ENCODE measurements at places on chromosomes 5 and 9. TPM values are rescaled to one million over a fixed set of nuclear protein-coding genes. Genes with fewer than 3 reads are reported as not detected.

GKAP1 gene
- 0.50 TPM for total RNA-seq

SPATA31D4 gene
- total RNA-seq, result not detected

PLPP7 gene
- total RNA-seq, result 18.9 TPM

SPAG8 gene
- 1.3 TPM for total RNA-seq

PCDHGA10 gene
- total RNA-seq, result 8.3 TPM

PDGFRB gene
- total RNA-seq, result 195 TPM

SPINK4 gene
- 0.91 TPM for total RNA-seq

ASS1 gene
- total RNA-seq, result 138 TPM

STOM gene
- total RNA-seq, result 98.0 TPM

CERCAM gene
- 338 TPM for total RNA-seq

BAAT gene
- total RNA-seq, result 0.07 TPM

MYMK gene
- total RNA-seq, result not detected

SMIM33 gene
- not detected for total RNA-seq

BTNL3 gene
- not detected for total RNA-seq

RAI14 gene
- total RNA-seq, result 128 TPM

GLRA1 gene
- not detected for total RNA-seq

GLDC gene
- total RNA-seq, result 0.33 TPM

FAM153A gene
- total RNA-seq, result 0.10 TPM

ZNF300 gene
- total RNA-seq, result 3.9 TPM

PCAT7 gene
- not detected for total RNA-seq

PRSS3 gene
- total RNA-seq, result 14.8 TPM

TAF11L4 gene
- total RNA-seq, result not detected

TNFSF8 gene
- total RNA-seq, result not detected

ACER2 gene
- 4.3 TPM for total RNA-seq

DIPK1B gene
- 2.9 TPM for total RNA-seq

RBM22 gene
- total RNA-seq, result 17.6 TPM

FGF10 gene
- total RNA-seq, result 2.2 TPM

CDK7 gene
- total RNA-seq, result 55.9 TPM

NCS1 gene
- 91.2 TPM for total RNA-seq

OTP gene
- total RNA-seq, result not detected

ABHD17B gene
- 19.1 TPM for total RNA-seq

KIF27 gene
- total RNA-seq, result 3.3 TPM

JAKMIP2 gene
- total RNA-seq, result 0.13 TPM

FGF18 gene
- not detected for total RNA-seq

PCDHGC3 gene
- 94.3 TPM for total RNA-seq

CER1 gene
- total RNA-seq, result not detected

PCDHB10 gene
- total RNA-seq, result 0.79 TPM

PTBP3 gene
- 25.3 TPM for total RNA-seq

KIF4B gene
- under 0.01 TPM for total RNA-seq

GPR150 gene
- total RNA-seq, result 0.40 TPM

NR6A1 gene
- total RNA-seq, result 0.39 TPM

CFAP77 gene
- 0.13 TPM for total RNA-seq

AGXT2 gene
- not detected for total RNA-seq

SEMA4D gene
- 0.78 TPM for total RNA-seq

TOPORS gene
- total RNA-seq, result 24.3 TPM

RCL1 gene
- 15.2 TPM for total RNA-seq

BTNL9 gene
- total RNA-seq, result not detected
